Cerebellar cortex (tissue), 1 donor: ENCODE measurements at places on chromosomes 12 and 14.

DNA sequence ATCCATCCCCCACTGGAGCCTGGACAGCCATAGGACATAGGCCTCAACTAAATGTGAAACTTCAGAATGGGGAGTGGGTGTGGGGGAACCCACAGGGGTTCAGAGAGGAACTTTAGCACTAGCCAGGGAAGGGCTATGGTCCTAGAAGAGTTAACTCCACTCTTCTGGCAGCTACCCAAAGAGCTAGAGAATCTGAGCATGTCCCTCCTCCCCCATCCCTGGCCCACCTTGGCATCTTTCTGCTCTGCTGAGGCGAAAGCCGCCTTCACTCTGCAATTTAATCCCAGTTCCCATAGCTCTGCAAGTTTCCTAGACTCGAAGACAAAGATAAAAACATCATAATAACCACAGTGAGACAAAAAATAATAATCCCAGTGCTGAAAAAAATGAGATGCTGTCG lies 214.7 kb upstream of the RTL1 start:
- no peak for DNase-seq

DNA sequence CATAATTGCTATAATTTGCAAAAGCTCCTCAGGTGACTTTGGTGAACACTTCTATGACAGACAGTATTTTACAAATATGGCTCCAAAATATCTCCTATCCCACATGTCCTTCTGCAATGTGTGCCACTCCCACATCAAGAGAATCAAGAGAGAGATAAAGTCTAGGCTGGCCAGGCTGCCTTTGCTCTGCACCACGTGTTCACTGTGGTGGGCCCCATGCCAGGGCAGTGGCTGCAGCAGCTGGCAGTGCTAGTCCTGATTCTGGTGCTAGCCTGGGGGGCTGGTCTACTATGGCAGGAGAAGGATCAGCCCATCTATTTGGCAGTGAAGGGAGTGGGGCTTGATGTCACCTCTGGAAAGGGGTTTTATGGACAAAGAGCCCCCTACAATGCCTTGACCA lies 86.3 kb downstream of the DRAM1 start:
- no peak for DNase-seq

- DNase-seq, result no peak
These were observed 1.5 kb upstream of the PLEKHG3 start for GRCh38 chr14:64702493-64703394.

DNA sequence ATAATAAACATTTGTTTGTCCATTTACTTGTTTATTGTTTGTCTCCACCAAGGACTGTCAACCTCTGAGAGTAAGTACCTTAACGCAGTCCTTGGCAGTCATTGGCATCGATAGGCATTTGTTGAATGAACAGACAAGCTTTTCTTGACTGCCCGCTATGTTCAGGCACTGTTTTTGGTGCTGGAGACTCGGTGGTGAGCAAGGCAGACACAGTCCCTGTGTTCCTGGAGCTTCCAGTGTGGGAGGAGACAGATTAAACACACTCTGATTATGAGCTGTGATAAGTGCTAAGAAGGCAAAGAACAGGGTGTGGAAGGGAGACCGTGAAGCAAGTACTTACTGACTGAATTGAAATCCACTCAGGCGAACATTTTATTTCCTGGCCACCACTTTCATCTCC lies 1.2 kb downstream of the ATP6V0A2 start:
- DNase-seq, result peak; percentile 27

DNA sequence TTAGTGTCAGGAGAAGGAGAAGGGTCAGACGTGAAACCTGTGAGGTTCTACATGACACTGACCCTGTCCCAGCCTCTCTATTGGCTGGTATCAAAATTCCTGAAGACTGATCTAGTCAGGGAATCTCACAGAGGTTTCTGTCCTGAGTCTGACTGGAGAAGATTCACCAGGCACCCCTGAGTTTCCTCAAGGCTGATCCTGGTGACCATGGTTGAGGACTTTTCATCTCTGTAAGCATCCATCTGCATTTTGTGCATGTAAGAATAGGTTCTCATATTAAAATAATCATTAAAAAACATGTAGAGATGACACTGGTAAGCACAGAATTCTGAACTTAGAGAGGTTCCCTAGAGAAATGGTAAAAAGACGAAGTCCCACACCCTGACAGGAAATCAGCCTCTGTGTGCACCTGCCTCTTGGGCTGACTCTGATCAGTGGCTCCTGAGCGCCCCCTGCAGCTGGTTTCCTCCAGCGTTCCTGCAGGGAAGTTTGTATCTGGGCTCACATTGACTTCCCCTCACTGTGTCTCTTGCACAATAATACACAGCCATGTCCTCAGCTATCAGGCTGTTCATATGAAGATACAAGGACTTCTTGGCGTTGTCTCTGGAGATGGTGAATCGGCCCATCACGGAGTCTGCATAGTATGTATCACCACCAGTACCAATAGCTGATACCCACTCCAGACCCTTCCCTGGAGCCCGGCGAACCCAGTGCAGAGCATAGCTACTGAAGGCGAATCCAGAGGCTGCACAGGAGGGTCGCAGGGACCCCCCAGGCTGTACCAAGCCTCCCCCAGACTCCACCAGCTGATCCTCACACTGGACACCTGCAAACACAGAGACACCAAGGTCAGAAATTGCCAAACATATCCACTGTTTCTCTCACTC lies 991.9 kb downstream of the TMEM121 start:
- no peak for DNase-seq

DNA sequence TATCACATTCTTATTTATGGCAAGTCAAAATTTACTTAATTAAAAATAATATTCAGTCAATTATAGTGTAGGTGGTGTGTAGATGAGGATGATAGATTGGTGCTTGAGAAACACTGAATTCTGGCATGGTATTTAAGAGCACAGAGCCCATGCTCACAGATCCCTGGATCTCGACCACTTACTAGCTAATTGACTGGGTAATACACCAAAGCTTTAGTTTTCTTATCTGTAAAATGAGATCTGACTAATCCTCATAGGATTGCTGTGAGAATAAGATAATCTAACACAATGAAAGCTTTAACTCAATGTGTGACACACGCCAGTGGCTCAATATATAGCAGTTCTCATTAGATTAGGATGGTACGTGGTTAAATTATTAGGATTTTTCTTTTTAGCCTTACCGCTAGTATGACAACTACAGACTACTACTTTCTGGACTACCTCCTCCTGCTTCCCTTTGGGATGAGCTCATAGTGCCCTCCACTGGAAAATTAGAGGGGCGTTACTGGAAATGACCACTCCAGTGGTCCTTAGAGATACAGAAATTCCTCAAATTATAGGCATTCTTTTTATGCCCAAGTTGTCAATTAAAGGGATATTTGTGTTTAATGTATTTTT lies 482.8 kb upstream of the TBX3 start:
- DNase-seq, result no peak

DNA sequence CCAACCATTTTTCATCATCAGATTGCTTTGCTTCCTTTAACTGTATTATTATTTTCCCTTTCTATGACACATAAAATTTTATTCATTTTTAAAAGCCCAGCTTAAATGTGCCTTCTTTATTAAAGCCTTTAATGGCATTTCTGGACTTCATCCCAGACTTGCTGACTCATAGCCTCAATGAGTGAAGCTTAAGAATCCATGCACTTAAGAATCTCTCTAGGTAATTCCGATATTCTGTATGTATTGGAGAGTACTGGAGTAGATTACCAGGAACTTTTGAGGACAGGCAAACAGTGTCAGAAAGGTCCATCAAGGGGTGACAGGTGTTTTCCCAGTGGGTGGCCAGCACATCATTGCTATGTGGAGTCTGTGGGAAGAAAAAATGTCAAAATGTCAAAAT lies 107.9 kb downstream of the PTPRQ start:
- DNase-seq, result no peak

GRCh38 chr12:65139389-65139788 lies 18.3 kb upstream of the WIF1 start:
- no peak for DNase-seq

GRCh38 chr12:89933911-89934310 lies 225.3 kb upstream of the ATP2B1 start:
- no peak for DNase-seq

- DNase-seq, result no peak
These were observed 136.6 kb upstream of the OVCH1 start for GRCh38 chr12:29634057-29634456.

- peak; percentile 68 for DNase-seq
These were observed 202.8 kb downstream of the NUAK1 start for GRCh38 chr12:105935981-105936380.

- no peak for DNase-seq
These were observed 1.5 kb upstream of the CLEC12A start for GRCh38 chr12:9969673-9970072.

DNA sequence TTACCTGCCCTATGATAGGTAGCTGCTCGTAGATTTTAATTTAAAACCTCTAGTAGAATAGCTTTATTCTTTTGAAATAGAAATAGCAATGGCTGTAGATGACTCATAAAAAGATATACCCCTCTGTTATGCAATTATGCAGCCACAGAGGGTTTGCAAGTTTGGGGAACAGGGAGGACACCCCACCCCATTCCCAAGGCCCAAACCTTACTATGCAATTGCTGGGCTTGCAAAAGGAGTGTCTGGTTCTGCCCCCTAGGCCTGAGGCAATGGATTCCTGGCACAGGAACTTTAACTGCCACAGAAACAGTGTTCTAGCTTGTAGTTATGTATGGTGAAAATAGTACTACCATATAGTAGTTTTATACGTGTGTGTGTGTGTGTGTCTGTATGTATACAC lies 403.3 kb downstream of the ADAMTS20 start:
- no peak for DNase-seq

DNA sequence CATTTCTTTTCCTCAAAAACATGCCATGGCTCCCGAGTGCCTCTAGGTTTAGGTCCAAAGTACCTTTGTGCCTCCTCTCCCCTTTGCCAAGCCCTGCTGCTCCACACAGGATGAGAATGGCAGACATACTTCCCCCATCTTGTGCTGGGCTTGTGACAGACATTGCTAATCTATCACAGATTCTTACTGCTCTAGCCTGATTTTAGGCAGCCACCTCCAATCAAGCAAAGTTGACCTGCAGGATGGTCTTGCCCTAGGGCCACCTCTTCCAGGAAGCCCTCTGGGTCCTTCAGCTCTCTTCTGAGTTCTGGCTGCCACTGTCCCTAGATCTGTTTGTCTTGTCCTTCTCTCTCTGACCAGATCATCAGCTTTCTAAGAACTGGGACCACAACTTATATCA lies 20.5 kb downstream of the FOXN4 start:
- no peak for DNase-seq
